Effector memory CD8-positive, alpha-beta T cell (primary cell): ENCODE measurements at places on chromosomes 7 and 10.

- DNase-seq = no peak
Observed at GRCh38 chr7:14424675-14425074, 435.2 kb upstream of the ETV1 start.

DNA sequence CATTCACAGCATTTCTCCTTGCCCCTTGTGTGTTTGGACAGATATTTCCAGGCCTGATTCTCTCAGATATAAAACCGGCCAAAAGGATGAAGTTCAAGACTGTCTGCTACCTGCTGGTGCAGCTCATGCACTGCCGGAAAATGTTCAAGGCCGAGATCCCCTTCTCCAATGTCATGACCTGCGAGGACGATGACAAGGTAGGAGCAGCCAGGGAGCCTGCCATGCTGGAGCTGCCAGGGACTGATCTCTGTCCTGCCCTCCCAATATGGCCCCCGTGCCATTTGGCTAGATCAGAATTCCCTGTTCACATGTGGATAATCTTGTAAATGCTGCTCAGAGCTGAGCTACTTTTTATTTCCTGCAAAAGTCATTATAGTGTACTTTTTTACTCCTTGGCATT is 87.8 kb downstream of the ADCY1 start:
- no peak for DNase-seq

- no peak for DNase-seq
Observed at GRCh38 chr7:115574681-115575291, 455.8 kb downstream of the TFEC start.

DNA sequence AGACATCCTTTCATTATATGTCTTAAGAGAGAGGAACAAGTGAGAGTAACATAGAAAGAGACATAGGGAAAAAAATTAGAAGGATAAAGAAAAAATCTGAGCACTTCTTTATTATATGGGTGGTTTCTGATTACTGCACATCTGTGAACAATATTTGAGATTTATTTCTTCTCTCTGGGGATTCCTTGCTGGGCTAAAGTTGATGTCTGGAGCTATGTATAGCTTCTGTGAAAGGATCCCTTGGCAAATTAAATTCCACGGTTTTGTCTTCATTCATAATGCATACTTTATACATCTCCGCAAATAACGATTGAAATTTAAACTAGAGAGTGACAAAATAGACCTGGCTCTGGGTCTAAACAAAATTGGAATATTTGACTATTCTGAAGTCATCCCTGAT is 232.2 kb upstream of the CTBP2 start:
- no peak for DNase-seq

DNA sequence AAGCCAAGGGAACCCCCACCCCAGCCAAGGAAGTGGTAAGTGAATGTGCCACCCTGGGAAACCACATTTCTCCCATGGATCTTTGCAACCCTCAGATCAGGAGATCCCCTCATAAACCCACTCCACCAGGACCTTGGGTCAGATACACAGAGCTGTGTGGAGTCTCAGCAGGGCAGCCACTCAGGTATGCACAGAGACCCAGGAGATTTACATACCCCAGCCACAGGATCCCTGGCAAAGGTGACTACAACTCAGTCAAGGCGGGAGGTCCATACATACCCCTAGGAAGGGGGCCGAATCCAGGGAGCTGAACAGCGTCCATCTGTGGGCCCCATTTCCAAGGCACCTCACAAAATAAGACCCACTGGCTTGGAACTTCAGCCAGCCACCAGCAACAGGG is 293.4 kb downstream of the CTNNA3 start:
- DNase-seq = no peak

GRCh38 chr7:157630301-157630853 is 293.6 kb downstream of the DNAJB6 start:
- DNase-seq = no peak

DNA sequence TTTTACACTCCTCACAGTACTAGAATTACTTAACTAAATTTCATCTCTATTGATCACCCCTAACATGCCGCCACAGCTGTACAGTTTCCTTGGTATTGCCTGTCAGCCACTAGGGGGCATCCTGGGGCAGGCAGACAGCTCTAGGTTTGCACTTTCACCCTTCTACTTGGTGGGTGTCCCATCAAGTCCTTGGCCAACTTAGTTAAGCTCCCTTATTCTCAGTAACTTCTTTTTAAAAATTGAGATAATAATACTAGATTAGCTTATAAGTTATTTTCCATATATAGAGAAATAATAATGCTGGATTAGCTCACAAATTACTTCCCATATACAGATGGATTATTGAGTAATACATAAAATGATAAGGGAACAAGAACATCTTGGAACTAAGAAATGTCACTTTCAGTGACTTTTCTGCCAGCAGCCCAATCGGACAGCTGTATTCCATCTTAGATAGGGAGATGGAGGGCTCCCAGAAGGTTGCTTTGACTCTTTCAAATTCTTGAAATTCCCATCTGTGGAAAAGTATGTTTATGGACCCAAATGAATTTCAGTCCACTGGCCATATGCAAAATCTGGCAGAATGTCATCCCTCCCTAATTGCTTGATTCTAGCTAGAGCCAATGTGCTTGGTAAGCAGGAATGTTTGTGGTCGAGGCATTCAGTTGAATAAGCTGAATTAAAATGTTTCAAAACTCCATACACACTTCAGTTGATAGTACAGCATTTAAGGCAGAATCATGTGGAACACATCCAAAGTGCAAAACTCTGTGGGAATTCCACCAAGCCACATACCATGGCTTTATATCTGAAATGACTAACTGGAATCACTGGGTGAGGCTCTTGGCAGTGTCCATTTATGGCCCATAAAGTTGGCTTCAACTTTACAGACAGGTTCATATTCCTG is 309.7 kb downstream of the CSTF2T start:
- no peak for DNase-seq

- DNase-seq = no peak
Observed at GRCh38 chr7:91636129-91636724, 244.3 kb downstream of the MTERF1 start.

DNA sequence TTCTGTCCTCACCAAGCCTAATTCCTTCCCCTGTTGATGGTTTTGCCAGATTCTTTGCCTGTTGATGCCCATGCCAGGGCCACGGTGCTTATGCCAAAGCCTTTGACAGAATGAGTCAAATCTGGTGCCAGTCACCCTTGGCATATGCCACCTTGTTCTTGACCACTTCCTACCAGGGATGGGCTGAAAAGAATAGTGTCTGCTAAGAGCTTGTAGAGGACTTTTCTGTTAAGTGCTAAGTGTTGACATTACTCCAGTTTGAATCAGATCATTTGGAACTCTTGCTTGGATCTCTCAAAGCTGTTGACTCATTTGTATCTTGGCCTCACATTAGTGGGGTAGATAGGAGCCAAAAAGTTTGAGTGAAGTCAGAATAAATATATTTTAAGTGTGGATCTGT is 661.2 kb downstream of the AUTS2 start:
- DNase-seq = no peak

GRCh38 chr7:95470452-95470851 is 15.3 kb upstream of the ASB4 start:
- no peak for DNase-seq

DNA sequence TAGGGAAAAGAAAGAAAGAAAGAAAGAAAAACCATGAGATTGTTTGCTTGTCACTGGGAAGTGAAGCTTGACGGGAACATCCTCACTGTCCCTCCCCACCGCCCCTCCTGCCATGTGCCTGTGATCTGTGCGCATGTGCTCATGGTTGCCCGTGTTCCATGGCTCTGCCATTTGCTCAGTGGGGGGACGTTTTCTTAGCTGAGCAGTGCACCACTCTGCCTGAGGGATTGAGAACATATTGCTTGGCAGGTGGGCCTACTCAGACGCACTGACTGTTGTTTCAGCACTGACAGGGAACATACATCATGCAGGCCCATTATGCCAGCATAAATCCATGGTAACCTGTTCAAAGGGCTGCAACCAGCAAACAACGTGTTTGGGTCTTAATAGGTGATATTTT is 747.9 kb upstream of the GALNT17 start:
- DNase-seq = no peak

- peak; percentile 34 for DNase-seq
Observed at GRCh38 chr7:106166651-106167342, 54.7 kb upstream of the SYPL1 start.

- DNase-seq = no peak
Observed at GRCh38 chr10:74151879-74152722, 1.1 kb downstream of the ADK start.

DNA sequence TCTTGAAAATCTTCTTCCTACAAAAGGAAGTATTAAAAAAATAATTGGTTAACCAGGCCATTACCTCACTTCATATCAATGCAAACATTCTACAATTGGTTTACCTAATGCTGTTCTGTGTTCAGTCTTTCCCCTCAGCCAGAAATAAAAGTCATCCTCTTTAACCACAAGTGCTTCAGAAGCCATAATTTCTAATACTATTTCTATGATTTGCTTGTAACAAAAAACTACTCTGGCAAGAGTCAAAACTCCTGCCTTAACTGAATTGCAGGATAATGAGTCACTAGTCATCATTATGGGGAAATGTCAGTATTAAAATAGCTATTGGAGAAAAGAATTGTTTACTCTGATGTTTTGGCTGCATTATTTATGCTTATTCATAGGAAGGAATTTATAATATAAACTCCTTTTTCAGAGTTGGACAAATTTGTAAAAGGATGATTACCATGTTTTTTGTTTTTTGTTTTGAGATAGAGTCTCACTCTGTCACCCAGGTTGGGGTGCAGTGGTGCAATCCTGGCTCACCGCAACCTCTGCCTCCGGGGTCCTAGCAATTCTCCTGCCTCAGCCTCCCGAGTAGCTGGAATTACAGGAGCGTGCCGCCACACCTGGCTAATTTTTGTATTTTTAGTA is 55.5 kb upstream of the ODAD2 start:
- no peak for DNase-seq

DNA sequence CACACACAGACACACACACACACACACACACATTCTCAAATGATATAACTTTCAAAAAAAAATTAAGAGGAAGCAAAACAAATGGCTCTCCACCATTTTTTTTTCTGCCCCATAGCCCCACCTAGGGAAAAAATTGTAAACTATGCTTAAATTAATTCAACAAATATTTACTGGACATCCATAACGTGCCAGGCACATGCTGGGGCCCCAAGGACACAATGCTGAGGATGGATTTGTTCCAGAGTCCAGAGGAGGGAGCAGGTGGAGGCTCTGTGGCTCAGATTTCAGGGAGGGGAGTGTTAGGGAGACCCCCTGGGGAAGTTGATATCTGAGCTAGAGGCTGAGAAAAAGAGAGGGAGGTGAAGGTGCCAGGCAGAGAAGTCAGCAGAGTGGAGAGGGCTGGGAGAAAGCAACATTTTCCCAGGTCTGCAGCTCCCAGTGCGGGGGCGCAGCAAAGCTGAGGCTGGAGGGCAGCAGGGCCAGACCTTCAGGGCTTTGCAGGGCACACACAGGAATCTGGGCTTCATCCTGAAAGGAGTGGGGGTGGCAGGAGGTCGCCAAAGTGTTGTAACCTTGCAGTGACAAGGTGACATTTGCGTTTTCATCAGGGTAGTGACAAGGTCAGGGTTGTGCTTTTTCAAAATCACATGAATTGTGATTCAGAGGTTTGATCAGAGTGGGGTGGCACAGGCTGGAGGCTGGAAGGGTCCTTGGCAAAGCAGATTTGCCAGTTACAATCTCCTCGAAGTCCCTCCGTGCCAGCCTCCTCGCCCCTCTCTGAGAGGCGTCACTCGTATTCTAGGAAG is 261.6 kb downstream of the WDR11 start:
- DNase-seq = no peak

GRCh38 chr7:150742286-150742968 is 5.2 kb downstream of the GIMAP5 start:
- no peak for DNase-seq

GRCh38 chr7:7702826-7703225 is 15.6 kb downstream of the RPA3 start:
- no peak for DNase-seq

DNA sequence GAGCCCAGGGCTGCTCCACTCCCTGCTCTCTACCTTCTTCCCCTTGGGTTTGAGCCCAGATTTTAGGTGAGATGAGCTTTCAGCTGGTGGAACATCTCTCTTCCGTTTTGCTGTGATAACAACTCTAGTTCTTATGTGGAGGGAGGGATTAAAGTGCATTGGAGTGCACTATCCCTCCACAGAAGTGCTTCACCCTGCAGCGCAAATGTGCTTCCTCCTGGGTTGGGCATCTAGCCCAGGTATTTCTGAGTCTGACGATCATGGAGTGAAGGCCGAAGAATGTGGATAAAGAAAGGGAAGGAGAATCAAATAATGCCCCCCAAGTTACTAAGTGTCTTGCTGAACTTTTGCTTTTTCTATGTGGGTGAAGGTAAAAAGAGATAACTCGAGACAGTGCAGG is 157.4 kb downstream of the CACNB2 start:
- no peak for DNase-seq

DNA sequence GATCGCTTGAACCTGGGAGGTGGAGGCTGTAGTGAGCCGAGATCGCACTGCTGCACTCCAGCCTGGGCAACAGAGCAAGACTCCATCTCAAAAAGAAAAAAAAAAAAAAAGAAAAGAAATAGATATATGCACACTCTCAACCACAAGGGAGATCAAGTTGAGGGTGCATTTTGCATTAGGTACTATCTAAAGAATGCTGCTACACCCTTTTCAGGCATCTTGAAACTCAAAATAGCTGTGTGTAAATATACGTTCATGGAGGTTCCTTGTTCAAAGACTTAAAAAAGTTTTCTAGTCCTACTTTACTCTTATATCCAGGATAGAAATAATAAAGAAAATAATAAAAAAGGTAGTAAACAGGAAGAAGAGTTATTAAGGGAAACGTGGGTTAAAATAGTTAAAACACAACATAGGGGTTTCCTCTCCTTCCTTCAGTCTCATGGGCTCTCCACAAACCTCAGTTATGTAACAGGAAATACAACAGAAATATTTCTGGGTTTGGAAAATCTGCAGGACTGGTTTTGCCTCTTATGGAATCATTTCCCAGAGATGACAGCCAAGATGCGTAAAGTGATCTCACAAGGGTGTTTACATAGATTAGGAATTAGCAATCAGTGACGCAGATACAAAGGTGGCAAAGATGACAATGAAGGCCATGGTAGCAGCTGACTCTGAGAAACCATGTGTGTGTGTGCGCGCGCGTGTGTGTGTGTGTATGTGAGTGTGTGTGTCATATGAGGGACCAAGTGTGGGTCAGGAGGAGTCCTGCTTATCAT is 15.1 kb downstream of the STEAP4 start:
- no peak for DNase-seq

GRCh38 chr10:14162629-14163344 is 167.9 kb downstream of the FRMD4A start:
- no peak for DNase-seq

GRCh38 chr7:45599851-45600706 is 25.9 kb downstream of the ADCY1 start:
- no peak for DNase-seq

DNA sequence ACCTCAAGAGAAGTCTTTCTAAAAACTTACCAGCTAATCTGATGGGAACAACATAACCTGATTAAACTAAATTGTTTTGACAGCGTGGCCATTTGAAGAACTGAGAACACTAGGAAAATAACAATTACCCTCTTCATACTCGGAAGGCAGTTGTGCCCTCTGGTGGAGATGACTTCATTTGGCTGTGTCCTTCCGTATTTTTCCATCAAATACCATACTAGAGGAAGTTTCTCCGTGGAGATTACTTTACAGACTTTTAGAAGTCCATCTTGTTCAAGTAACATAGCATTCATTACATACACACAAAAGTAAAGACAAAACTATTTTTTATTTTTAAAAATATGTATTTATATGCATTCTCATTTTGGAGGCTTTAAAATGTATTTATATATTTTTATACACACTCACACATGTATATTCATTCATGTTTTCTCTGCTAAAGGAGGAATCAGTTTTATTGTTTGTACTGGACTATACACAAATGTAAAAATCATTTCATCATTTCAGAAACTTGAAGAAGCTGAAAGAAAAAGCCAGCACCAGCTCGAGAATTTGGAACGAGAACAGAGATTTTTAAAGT is 25.2 kb downstream of the SMNDC1 start:
- DNase-seq = peak; percentile 54
